ENCODE measurements at places on chromosomes 1 and 21. TPM values are rescaled to one million over a fixed set of nuclear protein-coding genes. Genes with fewer than 3 reads are reported as not detected.

DNA sequence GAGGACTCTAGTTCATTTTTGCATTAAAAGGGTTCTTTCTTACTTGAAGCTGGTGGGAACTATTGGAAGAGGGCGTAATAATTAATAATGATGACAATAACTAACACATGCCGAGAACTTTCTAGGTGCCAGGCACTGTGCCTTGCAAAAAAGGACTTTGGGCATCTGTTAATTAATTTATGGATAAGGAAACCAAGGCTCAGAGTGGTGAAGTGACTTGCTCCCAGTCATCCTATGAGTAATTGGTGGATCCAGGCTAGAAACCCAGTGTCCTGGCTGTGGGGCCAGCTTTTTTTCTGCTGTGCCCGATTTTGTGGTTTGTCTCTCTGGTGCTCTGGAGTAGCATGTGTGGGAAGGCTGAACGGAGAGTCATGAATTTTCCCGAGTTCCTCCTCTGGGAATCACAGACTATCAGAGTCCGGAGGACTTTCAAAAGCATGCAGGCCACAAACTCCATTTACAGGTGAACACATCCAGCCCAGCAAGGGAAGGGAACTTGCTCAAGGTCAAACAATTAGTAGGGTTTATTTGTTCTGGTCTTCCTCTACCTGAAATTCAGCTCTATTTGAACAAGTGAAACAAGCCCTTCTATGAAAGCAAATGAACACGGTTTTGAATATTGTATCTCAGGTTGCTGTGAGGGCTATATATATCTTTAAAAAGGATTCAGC, 23.4 kb downstream of the ROR1 start:
- no peak for DNase-seq

DNA sequence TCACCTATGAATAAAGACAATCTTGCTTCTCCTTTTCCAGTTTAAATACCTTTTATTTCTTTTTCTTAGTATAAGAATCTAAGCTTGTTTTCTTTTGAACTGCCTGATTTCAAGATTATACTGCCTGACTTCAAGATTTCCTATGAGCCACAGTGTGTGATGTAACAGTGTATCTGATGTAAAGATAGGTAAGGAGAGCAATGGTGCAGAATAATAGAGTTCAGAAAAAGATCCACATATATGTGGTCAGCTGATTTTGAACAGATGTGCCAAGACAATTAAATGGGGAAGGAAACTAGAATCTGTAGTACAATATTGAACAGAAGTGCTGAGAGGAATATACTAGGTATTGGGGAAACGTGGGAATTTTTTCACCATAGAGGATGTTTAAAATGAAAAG, 21.0 kb downstream of the EXO1 start:
- DNase-seq: no peak

- peak; percentile 83 for DNase-seq
Observed at GRCh38 chr1:36576118-36576517, 93.4 kb upstream of the CSF3R start.

GRCh38 chr1:84701376-84701775, 11.1 kb upstream of the SSX2IP start:
- no peak for DNase-seq

DNA sequence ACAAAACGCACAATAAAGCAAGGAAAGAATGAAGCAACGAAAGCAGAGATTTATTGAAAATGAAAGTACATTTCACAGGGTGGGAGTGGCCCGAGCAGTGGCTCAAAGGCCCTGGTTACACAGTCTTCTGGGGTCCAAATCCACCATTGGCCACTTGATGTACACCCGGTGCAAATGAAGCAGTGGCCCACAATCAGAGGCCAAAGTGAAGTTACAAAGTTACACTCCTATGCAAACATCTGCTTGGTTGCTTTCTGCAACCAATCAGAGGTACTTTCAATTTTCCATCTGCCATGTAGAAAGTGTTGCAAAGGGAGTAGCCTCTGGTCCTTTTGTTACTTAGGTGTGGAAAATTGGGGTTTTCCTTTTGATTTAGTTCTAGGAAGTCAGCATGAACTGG, 10.0 kb upstream of the DNAH14 start:
- DNase-seq: no peak

DNA sequence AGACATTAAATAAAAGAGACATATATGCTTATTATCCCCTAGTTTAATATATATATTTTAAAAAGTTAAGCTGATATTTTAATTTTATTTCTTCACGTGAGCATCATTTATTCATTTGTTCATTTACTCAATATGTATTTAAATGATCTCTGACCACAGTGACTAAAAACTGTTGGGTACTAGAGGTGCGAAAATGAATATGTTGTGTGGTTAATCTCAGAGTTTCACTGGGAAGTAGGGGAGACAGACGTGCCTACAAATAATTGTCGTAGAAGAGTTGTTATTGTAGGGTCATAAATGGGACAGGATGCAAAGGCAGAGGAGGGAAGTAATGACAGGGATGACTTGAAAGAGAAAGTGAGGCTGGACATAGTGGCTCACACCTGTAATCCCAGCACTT, 213.0 kb upstream of the CACYBP start:
- no peak for DNase-seq

DNA sequence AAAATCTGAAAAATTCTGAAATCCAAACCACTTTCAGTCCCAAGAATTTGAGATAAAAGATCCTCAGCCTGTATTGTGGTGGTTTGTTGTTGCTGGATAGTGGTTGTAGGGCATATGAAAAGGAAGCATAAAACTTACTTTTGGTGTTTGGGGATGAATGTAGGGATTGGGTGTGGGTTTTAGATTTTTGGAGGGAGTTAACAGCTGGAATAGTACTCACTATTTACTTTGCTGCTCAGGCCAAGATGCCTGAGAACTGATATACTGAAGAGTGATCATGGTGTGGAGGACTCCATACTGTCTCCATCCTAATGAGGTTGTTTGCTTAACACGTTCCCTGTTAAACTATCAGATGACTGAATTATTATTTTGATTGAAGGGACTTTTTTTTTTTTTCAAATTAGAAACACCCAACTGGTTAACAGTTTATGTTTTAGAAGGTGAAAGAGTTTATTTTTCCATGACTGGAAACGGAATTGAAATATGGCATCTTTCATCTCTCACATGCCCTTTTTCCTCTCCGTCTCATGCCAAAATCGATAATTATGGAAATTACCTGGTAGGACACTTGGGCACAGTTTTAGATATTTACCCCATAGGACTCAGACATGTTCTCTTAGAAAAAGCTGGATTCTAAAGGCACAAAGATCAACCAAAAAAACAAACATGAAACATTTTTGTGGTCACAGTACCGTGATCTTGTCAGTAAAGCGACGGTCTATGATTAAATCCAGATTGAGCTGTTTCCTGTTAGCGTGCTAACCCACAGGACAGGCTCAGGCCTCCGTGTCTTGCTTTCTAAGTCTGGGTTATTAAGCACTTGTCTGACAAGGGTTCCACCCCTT, 37.3 kb downstream of the RGL1 start:
- DNase-seq: no peak

- DNase-seq: no peak
Observed at GRCh38 chr1:199612976-199613774, 414.3 kb upstream of the NR5A2 start.

DNA sequence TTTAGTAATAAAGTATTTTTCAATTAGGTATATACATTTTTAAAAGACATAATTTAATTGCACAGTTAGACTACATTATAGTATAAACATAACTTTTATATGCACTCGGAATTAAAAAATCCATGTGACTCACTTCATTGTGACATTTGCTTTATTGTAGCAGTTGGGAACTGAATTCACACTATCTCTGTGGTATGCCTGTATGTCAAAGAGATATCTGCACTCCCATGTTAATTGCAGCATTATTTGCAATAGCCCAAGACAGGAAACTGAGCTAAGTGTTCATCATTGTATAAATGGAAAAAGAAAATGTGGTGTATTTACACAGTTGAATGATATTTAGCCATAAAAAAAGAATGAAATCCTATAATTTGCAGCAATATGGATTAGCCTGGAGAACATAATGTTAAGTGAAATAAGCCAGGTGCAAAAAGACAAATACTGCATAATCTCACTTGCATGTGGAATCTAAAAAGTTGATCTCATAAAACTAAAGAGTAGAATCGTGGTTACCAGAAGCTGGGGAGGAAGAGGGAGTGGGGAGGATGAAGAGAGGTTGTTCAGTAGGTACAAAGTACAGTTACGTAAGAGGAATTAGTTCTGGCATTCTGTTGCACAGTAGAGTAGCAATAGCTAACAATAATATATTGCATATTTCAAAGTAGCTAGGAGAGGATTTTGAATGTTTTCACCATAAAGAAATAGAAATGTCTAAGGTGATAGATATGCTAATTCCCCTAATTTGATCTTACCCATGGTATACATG, 64.8 kb downstream of the DPT start:
- DNase-seq: no peak

GRCh38 chr1:234659538-234659937, 49.6 kb upstream of the IRF2BP2 start:
- no peak for DNase-seq

- DNase-seq: no peak
Observed at GRCh38 chr1:26701266-26701994, 5.6 kb downstream of the ARID1A start.

GRCh38 chr1:1333551-1334241, 2.6 kb downstream of the TAS1R3 start:
- no peak for DNase-seq

GRCh38 chr21:14542638-14543037, 3.5 kb downstream of the SAMSN1 start:
- no peak for DNase-seq

DNA sequence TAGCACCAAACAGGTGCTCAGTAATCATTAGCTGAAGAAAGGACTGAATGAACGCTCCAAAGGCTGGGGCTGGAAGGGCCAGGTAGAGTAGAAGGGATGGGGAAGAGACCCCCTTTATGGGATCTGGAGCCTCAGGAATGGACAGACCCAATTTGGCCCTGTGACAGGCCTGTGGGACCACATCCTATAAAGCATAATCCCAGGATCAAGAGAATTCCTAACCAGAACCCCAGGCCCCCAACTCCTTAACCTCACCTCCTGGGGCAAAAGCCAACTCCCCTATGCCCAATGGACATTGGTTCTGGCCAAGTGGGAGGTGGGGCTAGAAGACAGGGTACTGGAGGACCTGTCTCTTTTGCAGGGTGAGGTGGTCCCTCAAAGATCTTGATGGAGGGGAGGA, 9.2 kb downstream of the HPCAL4 start:
- DNase-seq: no peak

- no peak for DNase-seq
Observed at GRCh38 chr1:159172614-159173291, 1.3 kb downstream of the CADM3 start.

DNA sequence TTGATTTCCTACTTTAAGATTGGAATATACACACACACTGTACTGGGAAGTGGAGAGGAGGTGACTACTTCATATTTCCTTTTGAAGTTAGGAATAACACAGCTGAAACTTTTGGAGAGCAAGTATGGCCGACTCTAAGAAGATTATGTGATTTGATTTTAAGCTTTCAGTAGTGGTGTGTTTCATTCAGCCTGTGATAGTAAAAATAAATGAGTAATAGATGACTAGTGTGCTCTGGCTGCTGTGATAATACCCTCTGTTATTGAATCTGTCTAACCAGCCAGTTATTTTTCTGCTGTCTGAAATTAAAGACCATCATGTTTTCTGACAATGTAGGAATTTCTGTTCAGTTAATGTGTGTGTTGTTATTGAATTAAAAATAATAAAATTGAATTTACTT, 48.3 kb downstream of the CTTNBP2NL start:
- DNase-seq: no peak

- DNase-seq: no peak
Observed at GRCh38 chr1:172041102-172041501, 199.8 kb downstream of the DNM3 start.

GRCh38 chr1:76122271-76122670, 47.7 kb downstream of the ST6GALNAC3 start:
- DNase-seq: no peak

DNA sequence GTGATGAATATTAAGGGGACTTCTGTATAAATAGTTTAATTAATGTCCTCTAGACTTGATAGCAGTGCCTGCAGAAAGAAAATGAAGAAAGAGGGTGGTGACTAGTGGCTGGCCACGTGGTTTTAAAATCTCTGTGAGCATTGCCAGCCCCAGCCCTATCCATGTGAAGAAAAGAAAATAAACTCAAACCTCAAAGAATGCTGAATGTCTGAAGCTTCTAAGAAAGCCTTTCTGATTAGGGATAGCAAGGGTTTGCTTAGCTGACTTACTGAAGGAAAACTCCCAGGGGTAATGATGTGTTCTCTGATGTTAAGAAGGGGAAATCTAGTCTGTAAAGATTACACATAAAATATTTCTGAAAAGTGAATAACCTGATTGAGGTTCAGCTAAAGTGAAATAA, 31.8 kb downstream of the ADGRL2 start:
- DNase-seq: no peak

DNA sequence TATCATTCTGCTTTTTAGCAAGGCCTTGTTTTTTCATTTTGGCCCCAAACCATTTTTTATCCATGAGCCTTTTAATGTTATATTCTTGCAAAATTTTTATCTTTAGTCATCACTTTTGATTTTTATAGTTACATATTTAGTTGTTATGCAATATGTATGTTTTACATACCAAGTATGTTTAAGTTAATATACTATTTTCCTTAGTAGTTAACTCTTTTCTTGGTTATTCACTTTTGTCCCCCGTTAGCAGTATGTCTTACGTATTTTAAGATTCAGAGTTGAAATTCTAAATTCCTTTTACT, 44.5 kb downstream of the MAGI3 start:
- no peak for DNase-seq

GRCh38 chr1:15799004-15799867, 8.2 kb downstream of the UQCRHL start:
- DNase-seq: no peak

DNA sequence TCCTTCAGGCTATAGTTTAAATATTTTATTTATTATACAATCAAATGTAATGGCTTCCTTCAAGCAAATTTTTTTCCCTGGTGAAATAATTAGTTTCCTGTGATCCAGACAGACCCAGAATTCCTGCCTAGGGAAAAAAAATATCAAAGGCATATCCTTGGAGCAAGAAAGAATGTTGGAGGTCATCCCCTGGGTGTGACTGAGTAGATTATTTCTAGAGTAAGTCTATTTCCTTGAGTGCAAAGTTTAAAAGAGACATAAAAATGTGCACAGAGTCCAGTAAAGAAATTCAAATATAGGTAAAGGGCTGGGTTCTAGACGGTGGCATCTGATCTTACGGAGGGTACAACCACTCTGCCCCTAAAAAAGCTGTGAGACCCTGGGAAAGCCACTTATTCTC, 32.2 kb upstream of the SAMD13 start:
- no peak for DNase-seq

- DNase-seq: no peak
Observed at GRCh38 chr1:84505493-84506001, 639 bp upstream of the SPATA1 start.

FMN2 gene
- 0.33 TPM for total RNA-seq

TNFSF4 gene
- 2.1 TPM for total RNA-seq

OR2G6 gene
- 0.04 TPM for total RNA-seq

MCOLN2 gene
- 0.82 TPM for total RNA-seq

KIF26B gene
- total RNA-seq: 63.3 TPM

GJB5 gene
- 0.44 TPM for total RNA-seq

NTMT2 gene
- not detected for total RNA-seq

ESRRG gene
- 12.7 TPM for total RNA-seq

GSTM5 gene
- 0.29 TPM for total RNA-seq

AK2 gene
- 136 TPM for total RNA-seq

LRRC3 gene
- 11.8 TPM for total RNA-seq

PIK3R3 gene
- 36.2 TPM for total RNA-seq

PSMG1 gene
- total RNA-seq: 33.9 TPM

GON4L gene
- 70.1 TPM for total RNA-seq

LRRIQ3 gene
- 0.29 TPM for total RNA-seq

CRNN gene
- not detected for total RNA-seq

C8B gene
- not detected for total RNA-seq

TMEM53 gene
- 9.8 TPM for total RNA-seq

RAB4A gene
- 66.5 TPM for total RNA-seq

BCAN gene
- total RNA-seq: 0.78 TPM

PPFIA4 gene
- total RNA-seq: 35.3 TPM
